Psoas muscle (tissue), 8 donors: ENCODE measurements at places on chromosomes 13 and 19. TPM values are rescaled to one million over a fixed set of nuclear protein-coding genes. Genes with fewer than 3 reads are reported as not detected.

The ZNF765 gene
- 2.9 TPM for total RNA-seq

The C19orf67 gene
- total RNA-seq: not detected

The SMIM17 gene
- not detected for total RNA-seq

- no peak for DNase-seq
- peak overlapping the region; percentile 46 for H3K27ac ChIP-seq
- H3K4me3 ChIP-seq: peak overlapping the region; percentile 91
- no peaks in the 10 kb centered on the region for H3K27me3 ChIP-seq
- H3K4me1 ChIP-seq: peaks cover 22% of the 10 kb centered on the region
These were observed 990 bp downstream of the MYO9B start for GRCh38 chr19:17076543-17076991.

DNA sequence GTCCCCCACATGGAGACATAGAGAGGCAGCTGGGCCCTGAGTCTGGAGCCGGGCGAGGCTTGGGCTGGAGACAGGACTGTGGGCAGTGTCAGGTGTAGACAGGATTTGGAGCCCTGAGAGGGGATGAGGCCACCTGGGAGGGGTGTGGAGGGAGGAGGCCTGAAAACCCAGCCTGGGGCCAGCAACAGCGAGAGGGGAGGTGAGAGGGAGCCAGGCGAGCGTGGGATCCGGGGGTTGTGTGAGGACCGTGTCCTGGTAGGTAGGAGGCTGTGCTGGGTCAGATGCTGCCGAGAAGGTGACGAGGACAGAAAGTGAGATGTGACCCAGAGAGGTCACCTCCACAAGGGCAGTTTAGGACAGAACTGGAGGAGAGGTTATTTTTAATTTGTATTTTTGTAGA lies 7.4 kb downstream of the MPND start:
- H3K4me1 ChIP-seq: no peaks in the 10 kb centered on the region
- H3K36me3 ChIP-seq: no peaks in the 10 kb centered on the region
- H3K27ac ChIP-seq: no peak overlapping the region
- no peak overlapping the region for H3K4me3 ChIP-seq
- H3K27me3 ChIP-seq: no peaks in the 10 kb centered on the region
- no peak for DNase-seq

- no peaks in the 10 kb centered on the region for H3K36me3 ChIP-seq
- H3K27me3 ChIP-seq: no peaks in the 10 kb centered on the region
- peaks cover 20% of the 10 kb centered on the region for H3K4me1 ChIP-seq
These were observed 23.3 kb upstream of the KCTD4 start for GRCh38 chr13:45224176-45224575.

GRCh38 chr19:56858026-56858425 lies 17.5 kb upstream of the PEG3 start:
- no peak overlapping the region for H3K4me3 ChIP-seq
- H3K27ac ChIP-seq: no peak overlapping the region
- no peaks in the 10 kb centered on the region for H3K4me1 ChIP-seq
- DNase-seq: no peak
- H3K27me3 ChIP-seq: no peaks in the 10 kb centered on the region

DNA sequence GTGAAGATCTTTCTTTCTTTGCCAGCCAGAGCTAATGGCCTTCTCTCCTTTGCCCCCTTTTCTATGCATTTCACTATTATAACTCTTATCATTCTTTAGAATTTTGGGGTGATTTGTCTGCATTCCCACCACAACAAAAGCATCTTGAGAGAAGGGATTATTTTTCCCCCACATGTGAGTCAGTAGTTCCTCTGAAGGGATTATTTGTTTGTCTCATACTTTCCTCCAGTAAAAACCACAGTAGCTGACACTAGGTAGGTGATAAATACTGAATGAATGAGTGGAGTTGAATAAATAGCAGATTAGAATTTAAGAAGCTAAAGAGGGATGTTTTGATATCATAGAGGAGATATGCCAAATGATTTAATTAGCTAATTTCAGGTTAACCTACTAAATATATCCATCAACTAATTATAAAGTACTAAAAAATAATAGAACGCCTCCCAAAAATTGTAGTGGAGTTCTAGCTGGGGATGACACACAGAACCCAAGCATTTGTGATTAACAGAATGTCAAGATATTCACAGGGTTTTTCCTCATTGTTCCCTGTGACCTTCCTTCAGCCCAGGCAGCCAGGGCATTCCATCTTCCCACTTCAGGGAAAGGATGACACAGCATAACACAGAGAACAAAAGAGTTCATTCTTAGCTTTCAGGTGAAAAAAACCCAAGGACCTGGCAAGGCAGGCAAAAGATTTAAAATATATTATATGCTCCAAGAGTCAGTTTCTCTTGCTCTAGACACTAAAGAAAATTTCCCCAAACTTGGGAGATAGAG lies 3.5 kb upstream of the TBC1D4 start:
- H3K4me1 ChIP-seq: peaks cover 10% of the 10 kb centered on the region
- no peak for DNase-seq
- H3K27ac ChIP-seq: no peak overlapping the region
- H3K36me3 ChIP-seq: no peaks in the 10 kb centered on the region

- no peaks in the 10 kb centered on the region for H3K36me3 ChIP-seq
- no peak overlapping the region for H3K27ac ChIP-seq
- no peaks in the 10 kb centered on the region for H3K4me1 ChIP-seq
- H3K27me3 ChIP-seq: no peaks in the 10 kb centered on the region
These were observed 723.9 kb downstream of the GPC5 start for GRCh38 chr13:92122186-92122853.

- no peaks in the 10 kb centered on the region for H3K36me3 ChIP-seq
- no peaks in the 10 kb centered on the region for H3K27me3 ChIP-seq
- H3K4me3 ChIP-seq: no peak overlapping the region
- H3K4me1 ChIP-seq: peaks cover 17% of the 10 kb centered on the region
These were observed 10.7 kb downstream of the PTGIR start for GRCh38 chr19:46614114-46614722.

DNA sequence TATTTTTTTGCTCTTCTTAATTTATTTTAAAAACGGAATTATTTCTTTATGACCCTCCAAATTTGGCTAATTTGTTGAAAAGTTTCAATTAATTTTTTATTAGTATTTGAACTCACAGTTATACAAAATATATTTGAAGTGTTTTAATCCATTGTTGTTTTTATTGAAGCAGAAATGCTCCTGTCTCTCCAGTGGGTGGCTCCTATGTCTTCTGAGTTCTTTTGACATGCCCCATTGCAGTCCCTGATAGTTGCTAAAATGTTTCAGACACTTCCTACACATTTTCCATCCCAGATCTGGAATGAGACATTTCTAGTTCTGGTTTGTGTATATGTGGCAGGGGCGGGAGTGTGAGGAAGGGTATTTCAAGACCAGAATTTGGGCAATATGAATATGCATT lies 579.4 kb upstream of the PRR20A start:
- DNase-seq: no peak
- no peaks in the 10 kb centered on the region for H3K36me3 ChIP-seq
- no peak overlapping the region for H3K4me3 ChIP-seq
- H3K27me3 ChIP-seq: no peaks in the 10 kb centered on the region
- no peaks in the 10 kb centered on the region for H3K4me1 ChIP-seq

GRCh38 chr13:40101708-40102359 lies 446.4 kb downstream of the COG6 start:
- H3K36me3 ChIP-seq: no peaks in the 10 kb centered on the region
- H3K4me3 ChIP-seq: no peak overlapping the region
- H3K27ac ChIP-seq: no peak overlapping the region
- H3K4me1 ChIP-seq: no peaks in the 10 kb centered on the region

- peaks cover 77% of the 10 kb centered on the region for H3K36me3 ChIP-seq
- peak; percentile 55 for DNase-seq
- H3K4me1 ChIP-seq: peaks cover 25% of the 10 kb centered on the region
- no peak overlapping the region for H3K4me3 ChIP-seq
These were observed 706 bp downstream of the P2RY11 start for GRCh38 chr19:10112037-10112761.

- no peak for DNase-seq
- H3K4me3 ChIP-seq: no peak overlapping the region
- no peaks in the 10 kb centered on the region for H3K36me3 ChIP-seq
- no peak overlapping the region for H3K27ac ChIP-seq
These were observed 596.5 kb upstream of the KLF12 start for GRCh38 chr13:74730556-74731331.

- H3K36me3 ChIP-seq: no peaks in the 10 kb centered on the region
- peak overlapping the region; percentile 73 for H3K27ac ChIP-seq
- no peaks in the 10 kb centered on the region for H3K27me3 ChIP-seq
- no peak overlapping the region for H3K4me3 ChIP-seq
- DNase-seq: no peak
These were observed 64.4 kb downstream of the RASA3 start for GRCh38 chr13:114067886-114068651.

DNA sequence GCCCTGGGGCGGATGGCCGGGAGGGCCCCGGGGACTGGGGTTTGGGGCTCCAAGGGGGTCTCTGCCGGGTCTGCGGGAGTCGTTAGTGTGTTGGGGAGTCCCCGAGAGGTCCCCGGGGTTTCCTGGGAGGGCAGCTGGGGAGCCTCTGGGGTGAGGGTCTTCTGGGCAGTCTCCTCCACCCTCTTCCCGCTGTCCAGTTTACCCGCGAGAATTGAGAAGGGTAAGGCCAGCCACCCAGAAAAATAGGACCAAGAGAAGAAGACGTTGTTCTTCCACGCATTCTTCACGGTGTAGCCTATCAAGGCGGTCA lies 1.0 kb upstream of the ETFB start:
- H3K4me1 ChIP-seq: peaks cover 18% of the 10 kb centered on the region
- H3K4me3 ChIP-seq: peak overlapping the region; percentile 78
- peak overlapping the region; percentile 89 for H3K27ac ChIP-seq
- DNase-seq: no peak
- no peaks in the 10 kb centered on the region for H3K36me3 ChIP-seq
